ENCODE measurements at places on chromosomes 1 and 21.
A peak's percentile ranks its signal among the peaks of the same experiment; 100 is the strongest.

- DNase-seq, result no peak
These were observed 14.0 kb downstream of the LAPTM5 start for GRCh38 chr1:30743584-30744059.

- no peak for DNase-seq
These were observed 14.7 kb upstream of the POFUT2 start for GRCh38 chr21:45302082-45303061.

DNA sequence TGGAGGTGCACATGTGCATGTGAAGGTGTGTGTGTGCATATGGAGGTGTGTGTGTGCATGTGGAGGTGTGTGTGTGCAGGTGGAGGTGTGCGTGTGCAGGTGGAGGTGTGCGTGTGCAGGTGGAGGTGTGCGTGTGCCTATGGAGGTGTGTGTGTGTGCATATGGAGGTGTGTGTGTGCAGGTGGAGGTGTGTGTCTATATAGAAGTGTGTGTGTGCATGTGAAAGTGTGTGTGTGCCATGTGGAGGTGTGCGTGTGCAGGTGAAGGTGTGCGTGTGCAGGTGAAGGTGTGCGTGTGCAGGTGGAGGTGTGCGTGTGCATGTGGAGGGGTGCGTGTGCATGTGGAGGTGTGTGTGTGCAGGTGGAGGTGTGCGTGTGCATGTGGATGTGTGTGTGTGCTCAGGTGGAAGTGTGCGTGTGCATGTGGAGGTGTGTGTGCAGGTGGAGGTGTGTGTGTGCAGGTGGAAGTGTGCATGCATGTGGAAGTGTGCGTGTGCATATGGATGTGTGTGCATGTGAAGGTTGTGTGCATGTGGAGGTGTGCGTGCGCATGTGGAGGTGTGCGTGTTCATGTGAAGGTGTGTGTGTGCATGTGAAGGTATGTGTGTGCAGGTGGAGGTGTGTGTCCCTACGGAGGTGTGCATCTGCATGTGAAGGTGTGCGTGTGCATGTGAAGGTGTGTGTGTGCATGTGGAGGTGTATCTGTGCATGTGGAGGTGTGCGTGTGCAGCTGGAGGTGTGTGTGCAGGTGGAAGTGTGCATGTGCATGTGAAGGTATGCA is 13.5 kb downstream of the C1orf74 start:
- no peak for DNase-seq

- DNase-seq, result peak; percentile 2
These were observed 1.3 kb upstream of the NRIP1 start for GRCh38 chr21:15066123-15066575.

GRCh38 chr1:119061700-119062099 is 73.6 kb upstream of the TBX15 start:
- no peak for DNase-seq

- DNase-seq, result peak; percentile 55
These were observed 3.7 kb downstream of the PEAR1 start for GRCh38 chr1:156897078-156897825.

GRCh38 chr1:216553040-216553439 is 129.8 kb upstream of the USH2A start:
- no peak for DNase-seq

GRCh38 chr1:158998781-158999161 is 10.9 kb upstream of the IFI16 start:
- DNase-seq, result peak; percentile 68

GRCh38 chr1:206685334-206685768 is 646 bp downstream of the MAPKAPK2 start:
- DNase-seq, result peak; percentile 79

GRCh38 chr1:78370779-78371482 is 119.8 kb upstream of the PTGFR start:
- no peak for DNase-seq

All from RKO (cell line).